Activated T-cell treated with anti-CD3 and anti-CD28 coated beads, Interleukin-2, amount 50 U/mL, for 24 hours (primary cell): ENCODE measurements at places on chromosomes 11 and 22.
A peak's percentile ranks its signal among the peaks of the same experiment; 100 is the strongest.

DNA sequence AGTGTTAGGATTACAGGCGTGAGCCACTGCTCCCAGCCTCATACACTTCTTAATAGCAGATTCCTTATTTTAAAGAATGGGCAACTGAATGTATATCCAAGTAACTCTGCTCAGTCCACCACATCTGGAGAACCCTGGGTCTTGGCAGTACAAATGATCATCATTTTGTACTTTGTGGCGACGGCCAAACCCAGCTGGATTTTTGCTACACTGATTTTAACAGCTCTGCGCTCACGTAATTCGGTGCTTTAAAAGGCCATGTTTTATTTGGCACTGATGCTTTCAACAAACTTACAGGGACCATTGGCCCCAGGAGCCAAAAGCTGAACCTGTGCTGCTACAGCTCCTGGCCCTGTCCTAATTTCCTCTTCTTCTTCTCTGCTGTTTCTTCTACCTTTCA is 60.8 kb upstream of the PDE3B start:
- DNase-seq: no peak

DNA sequence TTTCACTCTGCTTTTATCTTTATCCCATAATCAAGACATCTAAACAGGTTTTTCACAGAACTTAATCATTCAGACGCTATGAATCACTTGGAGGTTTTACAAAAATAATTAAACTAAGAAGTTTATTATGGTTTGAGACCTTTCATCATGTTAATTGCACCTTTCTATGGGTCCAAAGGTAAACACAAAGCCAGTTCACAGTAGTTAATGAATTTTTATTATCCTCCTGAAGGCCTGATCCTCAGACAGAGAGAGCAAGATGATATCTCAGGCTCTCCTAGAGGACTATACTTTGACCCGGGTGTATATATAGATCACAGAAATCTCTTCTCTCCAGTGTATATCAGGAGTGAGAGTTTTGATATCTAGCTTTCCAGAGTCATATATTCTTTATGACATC is 1044.3 kb upstream of the RAG2 start:
- DNase-seq: no peak

- no peak for DNase-seq
These were observed 1.9 kb downstream of the KCNJ5 start for GRCh38 chr11:128892866-128893565.

- DNase-seq: no peak
These were observed 182.3 kb downstream of the BLID start for GRCh38 chr11:121933694-121934093.

DNA sequence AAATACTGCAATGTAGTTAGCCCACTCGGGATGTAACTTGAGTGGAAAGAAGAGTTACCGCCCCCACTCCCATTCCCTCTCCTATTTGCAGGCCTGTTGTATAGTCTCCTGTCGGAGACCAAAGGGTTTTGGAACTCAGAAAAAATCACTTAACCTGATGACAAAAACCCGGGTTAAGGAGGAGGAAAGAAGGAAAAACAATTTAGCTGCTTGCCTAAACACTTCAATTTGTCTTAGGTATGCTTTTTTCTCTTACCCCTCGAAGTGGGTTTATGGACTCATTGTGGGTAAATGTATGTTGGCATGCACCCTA is 2.2 kb downstream of the YAP1 start:
- no peak for DNase-seq

DNA sequence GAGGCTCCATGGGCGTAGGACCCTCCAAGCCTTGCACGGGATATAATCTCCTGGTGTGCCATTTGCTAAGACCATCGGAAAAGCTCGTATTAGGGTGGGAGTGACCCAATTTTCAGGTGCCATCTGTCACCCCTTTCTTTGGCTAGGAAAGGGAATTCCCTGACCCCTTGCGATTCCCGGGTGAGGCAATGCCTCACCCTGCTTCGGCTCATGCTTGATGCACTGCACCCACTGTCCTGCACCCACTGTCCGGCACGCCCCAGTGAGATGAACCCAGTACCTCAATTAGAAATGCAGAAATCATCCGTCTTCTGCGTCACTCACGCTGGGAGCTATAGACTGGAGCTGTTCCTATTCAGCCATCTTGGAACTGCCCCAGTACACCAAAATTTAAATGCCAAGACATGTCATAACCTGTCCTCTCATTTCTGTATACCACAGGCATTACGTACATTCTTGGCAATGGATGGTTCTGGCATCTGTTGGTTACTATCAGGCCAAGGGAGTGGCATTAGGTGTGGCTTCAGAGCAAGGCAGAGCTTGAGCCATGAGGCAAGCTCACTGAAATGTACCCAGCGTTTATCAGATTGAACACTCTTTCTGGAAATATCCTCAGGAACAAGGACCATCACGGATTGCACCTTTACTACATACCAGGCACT is 95.4 kb upstream of the GALNT18 start:
- no peak for DNase-seq

DNA sequence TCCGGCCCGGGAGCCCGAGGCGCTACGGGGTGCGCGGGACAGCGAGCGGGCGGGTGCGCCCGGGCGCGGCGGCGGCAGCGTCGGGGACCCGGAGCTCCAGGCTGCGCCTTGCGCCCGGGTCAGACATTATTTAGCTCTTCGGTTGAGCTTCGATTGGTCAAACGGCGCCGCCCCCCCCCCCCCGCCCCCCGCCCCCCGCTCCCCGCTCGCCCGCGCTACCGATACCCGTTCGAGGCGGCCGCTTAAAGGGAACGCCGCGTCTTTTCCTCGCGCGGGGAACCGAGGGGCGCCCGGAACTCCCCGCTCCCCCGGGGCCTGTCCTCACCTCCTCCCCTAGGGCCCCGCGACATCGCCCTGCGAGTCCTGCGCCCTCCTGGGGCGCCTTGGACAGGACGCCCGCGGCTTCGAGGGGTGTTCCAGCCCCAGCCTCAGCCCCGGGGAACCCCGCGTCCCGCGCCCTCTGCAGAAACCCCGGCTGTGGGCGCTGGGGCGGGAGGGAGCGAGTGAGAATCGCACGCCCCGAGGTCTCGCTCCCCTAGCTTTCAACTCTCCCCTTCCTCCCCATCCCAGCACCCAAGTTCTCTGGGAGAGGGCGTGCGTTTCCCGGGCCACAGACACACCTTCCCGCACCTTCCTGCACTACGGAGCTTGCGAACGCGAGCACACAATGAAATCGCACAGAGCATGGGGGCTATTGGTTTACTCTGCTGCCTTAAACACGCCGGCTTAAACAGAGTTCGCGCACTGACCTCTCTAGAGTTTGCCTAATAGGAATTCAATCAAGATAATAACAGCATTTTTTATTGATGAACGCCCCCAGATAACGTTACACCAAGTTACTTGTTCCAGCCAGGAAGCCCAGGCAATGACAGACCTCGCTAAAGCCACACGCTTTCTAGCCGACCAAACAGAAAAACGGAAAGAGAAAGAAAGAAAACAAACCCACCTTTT is at the start of gene BDNF:
Gene BDNF (minus strand): TSS at position 105 of the 951 bp plus-strand sequence. CDS start 41,891 bp downstream, outside the sequence.
- DNase-seq: peak; percentile 33

GRCh38 chr22:41216984-41217383 is 11.9 kb downstream of the L3MBTL2 start:
- DNase-seq: no peak

- DNase-seq: no peak
These were observed 81.7 kb upstream of the SHISAL1 start for GRCh38 chr22:44394246-44395117.

- peak; percentile 3 for DNase-seq
These were observed 312.1 kb downstream of the NTM start for GRCh38 chr11:131682373-131683015.

DNA sequence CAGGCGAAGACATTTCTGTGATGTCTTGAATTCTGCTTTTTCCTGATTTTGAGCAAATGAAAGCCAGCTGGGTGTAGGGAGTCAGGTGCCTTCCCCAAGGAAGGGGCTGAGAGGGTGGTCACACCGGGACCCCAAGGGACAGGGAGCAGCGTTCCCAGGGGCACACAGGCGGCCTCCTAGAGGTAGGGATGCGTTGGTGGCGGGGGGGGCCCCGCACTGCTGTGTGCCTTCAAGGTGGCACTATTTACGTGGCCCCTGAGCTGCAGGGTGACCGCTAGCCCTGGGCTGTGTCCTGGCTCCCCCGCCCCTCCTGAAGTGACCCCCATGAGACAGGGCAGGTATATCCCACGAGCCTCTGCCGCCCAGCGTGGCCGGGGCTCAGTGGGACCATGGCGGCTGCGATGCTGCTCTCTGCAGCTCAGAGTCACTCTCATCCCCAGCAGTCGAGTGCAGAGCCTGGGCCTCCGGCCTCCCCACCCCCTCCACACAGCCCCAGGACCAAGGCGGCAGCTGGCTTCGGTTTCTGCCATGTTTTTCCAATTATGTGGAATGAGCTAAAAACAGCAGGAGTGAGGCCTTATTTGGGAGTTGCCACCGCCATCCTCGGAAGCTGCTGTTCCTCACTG is 60.9 kb downstream of the LRP5 start:
- no peak for DNase-seq

DNA sequence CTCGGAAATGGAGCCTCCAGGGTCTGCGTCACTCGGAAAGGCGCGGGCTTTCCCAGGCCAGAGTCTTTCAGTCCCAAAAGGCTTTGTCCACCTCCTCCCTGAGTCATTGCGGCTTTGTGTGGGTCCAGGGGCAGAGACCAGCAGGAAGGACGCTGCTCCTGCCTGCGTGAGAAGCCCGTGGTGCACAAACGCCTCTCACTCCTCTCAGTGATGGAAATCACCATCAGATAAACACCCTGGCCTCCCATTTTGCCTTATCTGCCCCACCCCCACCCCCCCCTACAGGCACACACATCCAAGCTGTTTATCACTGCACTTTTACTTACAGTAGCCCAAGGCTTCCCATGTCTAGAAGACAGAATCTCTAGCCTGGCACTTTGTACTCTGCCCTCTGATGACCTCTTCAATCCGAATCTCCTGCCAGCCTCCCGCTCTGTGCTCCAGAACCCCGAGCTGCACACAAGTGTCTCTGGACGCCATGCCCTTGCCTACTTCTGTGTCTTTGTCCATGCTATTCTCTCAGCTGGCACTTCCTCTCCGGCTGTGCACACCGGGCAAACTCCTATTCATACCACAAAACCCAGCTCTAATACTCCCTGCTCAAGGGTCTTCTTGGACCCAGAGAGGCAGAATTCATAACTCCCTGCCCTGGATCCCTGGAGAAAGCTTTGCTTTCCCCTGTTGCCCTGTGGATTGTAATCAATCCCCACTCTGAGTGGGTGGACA is 954.6 kb downstream of the TBC1D22A start:
- no peak for DNase-seq

GRCh38 chr22:21680830-21681565 is 15.2 kb downstream of the PPIL2 start:
- DNase-seq: no peak

GRCh38 chr11:126172596-126173038 is 38.8 kb downstream of the RPUSD4 start:
- DNase-seq: no peak

DNA sequence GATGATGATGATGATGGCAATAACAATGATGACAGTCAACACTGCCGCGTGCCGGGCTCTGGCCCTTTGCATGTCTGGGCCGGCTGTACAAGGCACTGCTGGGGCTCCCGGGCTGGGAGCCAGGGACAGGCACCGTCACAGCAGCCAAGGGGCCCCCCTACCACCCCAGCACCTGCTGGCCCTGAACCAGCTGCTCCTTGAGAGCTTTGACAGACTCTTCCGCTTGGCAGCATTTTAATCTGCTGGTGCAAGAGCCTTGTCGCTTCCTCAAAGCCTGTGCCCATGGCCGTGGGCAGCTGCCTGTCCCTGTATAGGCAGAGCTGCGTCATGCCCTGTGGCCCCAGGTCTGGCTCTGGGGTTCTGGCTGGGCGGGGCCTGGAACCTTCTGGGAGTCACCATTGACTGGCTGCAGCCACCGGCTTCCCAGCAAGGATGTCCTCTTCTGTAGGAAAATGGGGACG is 12.9 kb upstream of the MUC6 start:
- peak; percentile 23 for DNase-seq

DNA sequence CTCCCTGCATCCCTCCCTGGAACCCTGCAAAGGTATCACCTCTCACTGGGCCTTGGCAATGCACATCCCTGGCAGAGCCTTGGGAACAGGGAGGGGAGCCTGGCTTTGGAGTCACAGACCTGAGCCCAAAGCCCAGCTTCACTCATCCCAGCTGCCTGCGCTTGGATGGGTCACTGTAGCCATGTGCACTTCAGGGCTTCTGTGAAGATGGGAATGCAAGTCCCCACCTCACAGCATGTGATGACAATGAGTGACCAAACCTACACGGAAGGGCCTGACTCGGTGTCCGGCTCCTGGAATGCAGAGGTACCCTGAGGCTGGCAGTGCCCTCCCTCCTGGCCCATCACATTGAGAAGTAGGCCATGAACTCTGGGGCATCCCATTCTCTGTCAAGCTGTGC is 22.8 kb upstream of the BAIAP2L2 start:
- no peak for DNase-seq

DNA sequence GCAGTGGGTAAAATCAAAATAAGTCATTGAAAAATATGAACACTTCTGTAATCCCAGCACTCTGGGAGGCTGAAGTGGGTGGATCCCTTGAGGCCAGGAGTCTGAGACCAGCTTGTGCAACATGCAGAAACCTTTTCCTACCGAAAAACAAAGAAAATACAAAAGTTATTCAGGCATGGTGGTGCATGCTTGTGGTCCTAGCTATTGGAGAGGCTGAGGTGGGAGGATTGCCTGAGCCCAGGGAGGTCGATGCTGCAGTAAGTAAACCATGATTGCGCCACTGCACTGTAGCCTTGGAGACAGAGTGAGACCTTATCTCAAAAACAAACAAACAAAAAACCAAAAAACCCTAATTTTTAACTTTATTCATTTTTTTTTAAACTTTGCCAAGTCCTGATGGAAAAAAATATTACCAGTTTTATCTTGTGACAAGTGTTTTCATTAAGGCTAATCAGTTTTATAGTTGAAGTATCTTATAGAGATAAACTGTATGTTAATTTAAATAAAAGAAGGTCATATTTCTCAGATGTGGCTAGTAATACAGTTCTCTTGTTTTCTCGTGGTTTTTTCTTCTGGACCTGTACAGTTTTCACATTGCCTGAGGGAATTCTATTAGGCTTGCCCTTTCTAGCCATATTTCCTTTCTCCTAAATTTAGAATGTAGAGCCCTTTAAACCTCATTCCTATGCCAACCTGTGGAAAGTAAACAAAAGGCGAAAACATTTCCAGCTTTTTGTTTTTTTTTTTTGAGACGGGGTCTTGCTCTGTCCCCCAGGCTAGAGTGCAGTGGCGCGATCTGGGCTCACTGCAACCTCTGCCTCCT is 9.4 kb downstream of the HIPK3 start:
- no peak for DNase-seq

GRCh38 chr11:68658661-68659060 is 25.7 kb upstream of the GAL start:
- no peak for DNase-seq

GRCh38 chr11:24747275-24748251 is 250.7 kb downstream of the LUZP2 start:
- DNase-seq: no peak

- DNase-seq: no peak
These were observed 26.0 kb downstream of the CLMP start for GRCh38 chr11:123168955-123169484.

- peak; percentile 68 for DNase-seq
These were observed 26.0 kb upstream of the FADD start for GRCh38 chr11:70176940-70177689.
